Mesothelial cell of epicardium (in vitro differentiated cells): ENCODE measurements at places on chromosomes 11 and 22.

DNA sequence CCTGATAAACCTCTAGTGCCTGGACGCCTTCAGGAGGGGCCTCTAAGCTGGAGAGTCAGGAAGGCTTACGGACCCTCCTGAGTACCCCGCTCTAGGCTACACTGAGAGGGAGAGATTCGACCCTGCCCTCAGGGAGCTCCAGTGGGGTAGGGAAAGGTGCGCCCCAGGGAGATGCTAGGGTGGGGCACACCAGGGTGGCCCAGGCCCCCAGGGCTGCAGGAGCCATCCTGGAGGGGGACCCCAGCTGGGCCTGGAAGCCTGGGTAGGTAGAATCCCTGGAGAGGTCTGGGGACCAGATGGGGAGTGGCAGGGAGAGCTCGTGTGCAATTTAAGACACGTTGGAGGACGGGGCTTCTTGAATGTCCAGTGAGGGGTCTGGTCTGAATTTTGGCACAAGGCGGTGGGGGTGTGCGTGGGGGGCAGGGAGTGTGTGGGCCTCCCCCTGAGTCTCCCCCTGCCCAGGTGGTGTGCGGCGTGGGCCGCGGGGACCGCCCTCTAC, 4.7 kb downstream of the CARNS1 start:
- no peak for DNase-seq

- no peak for DNase-seq
Measured at GRCh38 chr11:48105096-48105990, 111.3 kb upstream of the OR4B1 start.

DNA sequence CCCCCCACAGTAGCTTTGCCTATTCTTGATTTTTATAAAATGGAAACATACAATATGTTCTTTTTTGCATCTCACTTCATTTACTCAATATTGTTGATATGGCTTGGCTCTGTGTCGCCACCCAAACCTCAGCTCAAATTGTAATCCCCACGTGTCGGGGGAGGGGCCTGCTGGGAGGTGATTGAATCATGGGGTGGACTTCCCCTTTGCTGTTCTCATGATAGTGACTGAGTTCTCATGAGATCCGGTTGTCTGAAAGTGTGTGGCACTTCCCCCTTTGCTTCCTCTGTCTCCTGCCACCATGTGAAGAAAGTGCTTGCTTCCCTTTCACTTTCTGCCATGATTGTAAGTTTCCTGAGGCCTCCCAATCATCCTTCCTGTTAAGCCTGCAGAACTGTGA, 431.3 kb downstream of the MN1 start:
- no peak for DNase-seq

DNA sequence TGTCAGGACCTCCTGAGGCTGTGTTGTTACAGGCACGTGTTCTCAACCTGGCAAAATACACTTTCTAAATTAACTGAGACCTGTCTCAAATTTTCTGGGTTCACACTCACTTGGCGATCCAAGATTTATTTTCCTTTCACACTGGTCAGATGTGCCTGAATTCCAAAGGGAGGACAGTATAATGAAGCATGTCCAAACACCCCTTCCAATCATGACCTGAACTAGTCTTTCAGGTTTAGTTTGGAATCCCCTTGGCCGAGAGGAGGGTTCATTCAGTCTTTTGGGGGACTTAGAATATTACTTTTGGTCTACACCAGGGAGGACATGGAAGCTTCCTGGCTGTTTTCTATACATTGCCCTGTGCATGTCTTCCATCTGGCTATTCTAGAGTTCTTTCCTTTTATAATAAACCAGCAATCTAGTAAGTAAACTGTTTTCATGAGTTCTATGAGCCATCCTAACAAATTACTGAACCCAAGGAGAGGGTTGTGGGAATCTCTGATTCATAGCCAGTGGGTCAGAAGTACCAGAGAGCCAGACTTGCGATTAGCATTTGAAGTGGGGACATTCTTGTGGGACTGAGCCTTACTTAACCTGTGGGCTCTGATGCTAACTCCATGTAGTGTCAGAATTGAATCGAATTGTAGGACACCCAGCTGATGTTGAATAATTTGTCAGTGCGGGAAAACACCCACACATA, 14.8 kb upstream of the TMEM216 start:
- no peak for DNase-seq

DNA sequence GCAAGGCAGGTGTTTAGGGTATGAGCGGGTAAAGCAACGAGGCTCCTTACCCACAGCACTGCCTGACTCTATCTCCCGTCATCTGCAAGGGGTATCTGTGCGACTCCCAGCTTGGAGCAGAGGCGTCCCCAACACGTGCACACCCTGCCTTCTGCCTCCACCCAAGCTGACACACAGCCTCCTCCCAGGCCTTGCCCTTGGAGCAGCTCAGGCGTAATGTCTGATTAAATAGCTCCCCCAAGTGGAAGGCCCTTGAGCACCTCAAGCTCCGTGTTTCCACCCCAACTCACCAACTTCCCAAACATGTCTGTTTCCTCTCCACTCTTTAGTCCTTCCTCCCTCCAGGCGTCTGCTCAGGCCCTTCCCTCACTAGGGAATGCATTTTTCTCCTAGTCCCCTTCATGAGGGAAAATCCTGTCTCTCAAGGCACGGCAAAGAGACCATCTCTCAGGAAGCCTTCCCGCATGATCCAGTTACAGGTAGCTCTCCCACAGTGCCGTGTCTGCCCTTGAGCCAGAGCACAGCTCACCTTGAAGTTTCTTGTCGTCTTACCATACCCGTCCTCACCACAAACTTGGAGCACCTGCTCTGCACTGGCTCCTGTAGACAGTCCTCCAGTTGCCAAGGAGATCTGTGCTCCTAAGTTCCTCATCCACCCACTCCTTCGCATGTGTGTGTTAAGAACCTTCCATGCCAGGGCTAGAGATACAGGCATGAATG, 15.8 kb downstream of the CYB5R2 start:
- no peak for DNase-seq

DNA sequence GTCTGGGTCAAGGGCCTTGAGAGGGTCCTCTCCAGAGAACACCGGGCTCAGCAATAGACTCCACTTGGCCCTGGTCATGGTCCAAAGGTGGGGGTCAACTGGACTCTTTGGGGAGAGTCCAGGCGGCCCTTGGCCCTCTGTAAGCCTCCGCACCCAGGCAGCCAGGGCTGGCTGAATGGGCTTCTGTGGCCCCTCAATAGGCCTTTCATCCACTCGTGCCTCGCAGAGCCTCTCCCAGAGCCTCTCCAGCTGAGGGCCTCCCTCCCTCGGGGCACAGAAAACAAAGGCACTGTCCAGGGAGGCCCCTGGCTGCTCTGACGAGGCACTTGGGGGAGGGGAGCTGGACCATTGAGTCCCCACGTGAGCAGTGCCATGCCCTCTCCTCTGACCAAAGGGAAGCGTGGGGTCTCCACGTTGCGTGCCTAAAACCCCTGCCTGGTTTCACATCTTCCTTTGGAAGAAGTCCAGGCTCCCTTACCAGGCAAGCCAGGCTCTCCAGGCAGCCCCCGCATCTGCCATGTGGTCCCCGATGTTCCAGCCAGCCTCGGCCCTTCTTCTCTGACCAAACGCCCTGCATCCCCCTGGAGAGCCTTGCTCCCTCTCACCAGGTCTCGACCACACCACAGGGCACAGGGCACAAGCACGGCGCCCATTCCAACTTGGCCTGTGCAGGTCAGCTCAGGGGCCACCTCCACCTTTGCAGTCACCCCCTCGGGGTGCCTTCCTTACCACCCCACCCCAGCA, 15.5 kb downstream of the KIAA0930 start:
- no peak for DNase-seq

DNA sequence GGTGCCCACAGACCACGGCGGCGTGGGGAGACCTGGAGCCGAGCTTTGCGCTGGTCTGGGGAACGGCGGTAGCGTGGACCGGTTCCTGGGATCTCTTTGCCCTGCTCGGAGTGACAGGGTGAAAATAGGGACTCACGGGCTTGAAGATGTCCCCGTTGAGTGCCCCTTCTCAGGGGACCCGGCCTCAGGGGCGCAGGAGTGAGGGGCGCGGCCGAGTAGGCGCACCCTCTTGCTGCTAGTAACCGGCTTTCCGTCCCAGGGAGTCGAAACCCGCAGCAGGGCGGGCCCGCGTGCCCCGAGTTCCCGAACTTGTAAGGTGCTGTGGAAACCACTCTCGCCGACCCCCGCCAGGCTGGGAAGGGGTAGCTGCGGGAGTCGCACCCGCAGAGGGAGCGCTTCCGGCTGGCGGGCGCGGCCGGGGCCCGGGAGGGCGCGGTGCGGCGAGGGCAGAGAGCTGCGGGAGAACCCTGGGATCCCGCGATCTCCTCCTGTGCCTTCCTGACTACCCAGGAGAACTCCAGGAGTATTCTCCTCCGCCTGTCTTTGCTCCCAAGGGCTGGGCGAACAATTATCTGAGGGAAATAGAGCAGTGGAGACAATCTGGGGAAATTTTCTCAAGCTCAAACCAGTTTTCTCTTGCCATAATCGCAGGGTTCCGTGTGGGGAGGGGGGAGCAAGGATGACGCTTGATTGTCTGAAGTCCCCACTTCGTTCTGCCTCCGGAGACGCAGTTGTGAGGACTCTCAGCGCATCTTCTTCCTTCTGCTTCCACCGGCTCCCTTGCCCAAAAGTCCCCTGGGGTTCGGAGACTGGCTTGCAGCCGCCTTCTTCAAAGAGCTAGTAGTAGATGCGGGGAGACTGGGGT, 666 bp downstream of the NELL1 start:
- DNase-seq, result no peak

- DNase-seq, result no peak
Measured at GRCh38 chr22:28833276-28833923, 33.0 kb upstream of the XBP1 start.

DNA sequence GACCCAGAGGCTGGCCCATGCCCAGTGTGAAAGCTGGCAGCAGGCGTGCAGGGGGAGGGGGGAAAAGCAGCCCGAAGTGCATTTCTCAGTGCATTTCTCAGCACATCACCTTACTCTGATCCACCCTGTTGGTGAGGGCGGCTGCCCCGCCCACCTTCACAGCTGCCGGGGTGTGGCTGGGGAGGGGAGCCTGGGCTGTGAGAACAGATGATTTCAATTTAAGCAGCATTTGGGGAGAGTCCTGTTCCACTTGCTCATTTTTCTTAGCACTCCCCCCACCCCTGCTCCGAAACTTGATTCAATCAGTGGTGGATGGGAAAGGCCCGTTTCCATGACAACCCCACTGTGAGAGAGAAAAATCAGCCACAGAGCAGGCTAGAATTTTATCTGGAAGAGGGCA, 84.8 kb downstream of the SNX19 start:
- no peak for DNase-seq

GRCh38 chr22:40661671-40662070, 17.6 kb upstream of the MCHR1 start:
- no peak for DNase-seq

DNA sequence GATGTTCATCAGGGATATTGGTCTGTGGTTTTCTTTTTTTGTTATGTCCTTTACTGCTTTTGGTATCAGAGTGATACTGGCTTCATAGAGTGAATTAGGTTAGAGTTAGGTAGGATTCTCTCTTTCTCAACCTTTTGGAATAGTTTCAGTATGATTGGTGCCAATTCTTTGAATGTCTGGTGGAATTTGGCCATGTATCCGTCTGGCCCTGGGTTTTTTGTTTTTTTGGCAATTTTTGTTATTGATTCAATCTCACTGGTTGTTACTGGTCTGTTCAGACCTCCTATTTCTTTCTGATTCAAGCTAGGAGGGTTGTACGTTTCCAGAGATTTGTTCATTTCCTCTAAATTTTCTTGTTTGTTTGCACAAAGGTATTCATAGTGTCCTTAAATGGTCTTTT, 54.4 kb downstream of the ATXN10 start:
- DNase-seq, result no peak

GRCh38 chr22:37051391-37052385, at the start of gene KCTD17:
Gene KCTD17 (plus strand): TSS chr22:37051742. CDS start chr22:37051761, 19 bp downstream.
- no peak for DNase-seq

- DNase-seq, result no peak
Measured at GRCh38 chr22:31398231-31398630, 1.2 kb upstream of the DRG1 start.

GRCh38 chr22:49850959-49851802, 2.5 kb upstream of the ZBED4 start:
- no peak for DNase-seq

- peak; percentile 28 for DNase-seq
Measured at GRCh38 chr22:23058481-23059283, 11.6 kb upstream of the GNAZ start.

DNA sequence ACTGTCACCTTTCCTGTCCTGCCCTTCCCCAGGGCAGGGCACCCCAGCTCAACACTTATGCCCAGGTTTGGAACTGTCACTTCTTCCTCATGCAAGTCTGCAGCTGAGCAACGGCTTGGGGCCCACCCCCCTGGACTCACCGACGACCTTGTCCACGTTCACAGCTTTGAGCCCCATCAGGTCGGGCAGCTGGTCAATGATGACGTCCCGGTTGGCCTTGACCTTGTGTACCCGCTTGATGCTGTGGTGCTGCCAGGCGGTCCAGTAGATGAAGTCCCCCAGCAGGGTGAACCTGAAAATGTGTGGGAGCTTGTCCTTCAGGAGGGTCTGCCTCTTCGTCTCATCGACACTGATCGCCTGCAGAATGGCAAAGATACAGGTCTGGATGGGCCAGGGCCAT, 135.0 kb downstream of the CRYBB2 start:
- DNase-seq, result no peak

DNA sequence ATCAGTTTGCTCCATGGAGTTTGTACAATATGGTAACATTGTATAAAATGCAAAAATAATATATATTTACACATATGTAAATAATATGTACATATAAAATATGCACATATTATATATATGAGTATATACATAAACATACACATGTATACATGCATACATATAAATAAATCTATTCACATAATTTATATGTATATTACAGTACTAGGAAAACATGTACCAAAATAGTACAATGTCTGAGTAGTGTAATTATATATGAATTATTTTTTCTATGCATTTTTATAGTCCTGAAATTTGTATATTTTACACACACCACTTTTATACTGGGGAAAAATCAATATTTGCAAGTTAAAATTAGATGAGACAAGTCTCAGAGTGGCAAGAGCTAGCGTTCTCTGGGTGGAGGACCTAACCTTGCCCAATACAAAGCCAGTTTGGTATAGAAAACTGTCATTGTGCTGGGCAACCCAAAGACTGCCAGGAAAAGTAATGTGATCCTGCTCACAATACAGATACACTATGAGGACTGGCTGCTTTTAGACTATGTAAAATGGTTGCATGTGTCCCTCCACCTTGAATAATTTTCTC, 889.4 kb downstream of the LRRC4C start:
- DNase-seq, result no peak

- DNase-seq, result no peak
Measured at GRCh38 chr11:112178936-112179335, 3.6 kb downstream of the BCO2 start.

DNA sequence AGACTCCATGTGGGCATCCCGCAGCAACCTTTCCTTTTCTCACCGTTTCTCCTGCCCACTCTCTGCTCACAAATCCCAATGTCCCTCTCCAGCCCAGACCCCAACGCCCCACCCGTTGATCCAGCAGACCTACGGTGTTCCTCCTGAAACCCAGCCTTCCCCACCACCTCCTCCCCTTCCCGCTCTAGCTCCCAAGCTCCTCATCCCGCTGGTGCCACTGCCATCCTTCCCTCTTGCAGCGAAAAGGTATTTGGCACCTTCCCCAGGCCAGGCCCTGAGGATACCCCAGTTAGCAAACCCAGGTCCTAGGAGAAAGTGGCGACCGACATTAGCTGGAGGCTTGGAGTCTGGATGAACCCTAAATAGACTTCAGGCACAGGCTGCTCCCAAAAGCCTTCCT, 84.0 kb upstream of the RTL6 start:
- DNase-seq, result peak; percentile 32

GRCh38 chr11:1295086-1295485, 14.3 kb downstream of the TOLLIP start:
- DNase-seq, result no peak
